ENCODE measurements at places on chromosomes 12 and 14.

DNA sequence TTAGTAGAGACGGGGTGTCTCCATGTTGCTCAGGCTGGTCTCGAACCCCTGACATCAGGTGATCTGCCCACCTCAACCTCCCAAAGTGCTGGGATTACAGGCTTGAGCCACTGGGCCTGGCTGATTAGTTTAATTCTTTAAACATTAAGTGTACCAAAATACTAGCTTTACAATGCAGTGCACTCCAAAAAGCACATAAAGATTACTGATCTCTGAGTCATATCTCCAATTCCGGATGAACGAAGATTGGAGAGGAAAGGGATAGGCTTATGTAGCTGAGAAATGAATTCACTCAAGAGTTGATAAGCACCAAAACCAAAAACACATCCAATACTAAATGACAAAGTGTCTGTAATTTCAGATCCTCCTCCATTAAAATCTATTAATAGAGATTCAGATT lies 15.1 kb downstream of the NAV3 start:
- DNase-seq, result no peak

- DNase-seq, result no peak
These were observed 833 bp upstream of the BHLHE41 start for GRCh38 chr12:26125400-26126339.

- DNase-seq, result no peak
These were observed 242.3 kb downstream of the SUDS3 start for GRCh38 chr12:118618695-118619094.

DNA sequence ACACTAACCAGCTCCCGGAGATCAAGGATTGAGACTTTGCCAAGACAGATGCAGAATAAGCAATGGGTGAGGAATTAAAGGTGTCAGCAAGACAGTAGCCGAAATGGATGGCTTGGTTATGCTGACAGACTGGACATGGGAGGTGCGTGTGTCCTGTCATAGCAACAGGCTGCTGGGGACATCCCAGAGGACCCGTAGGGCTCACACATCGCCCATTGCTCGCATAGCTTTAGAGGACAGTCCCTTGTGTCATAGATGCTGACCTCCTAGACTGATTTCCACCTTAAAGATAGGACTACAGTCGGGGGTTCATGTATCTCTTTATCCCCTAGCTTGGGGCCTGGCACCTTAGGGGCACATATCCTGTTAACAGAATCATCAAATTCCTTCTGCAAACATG lies 324.5 kb downstream of the MED13L start:
- no peak for DNase-seq

- DNase-seq, result no peak
These were observed 27.4 kb upstream of the DYRK2 start for GRCh38 chr12:67621112-67621511.

- no peak for DNase-seq
These were observed 75.2 kb downstream of the TNFAIP2 start for GRCh38 chr14:103198131-103199105.

DNA sequence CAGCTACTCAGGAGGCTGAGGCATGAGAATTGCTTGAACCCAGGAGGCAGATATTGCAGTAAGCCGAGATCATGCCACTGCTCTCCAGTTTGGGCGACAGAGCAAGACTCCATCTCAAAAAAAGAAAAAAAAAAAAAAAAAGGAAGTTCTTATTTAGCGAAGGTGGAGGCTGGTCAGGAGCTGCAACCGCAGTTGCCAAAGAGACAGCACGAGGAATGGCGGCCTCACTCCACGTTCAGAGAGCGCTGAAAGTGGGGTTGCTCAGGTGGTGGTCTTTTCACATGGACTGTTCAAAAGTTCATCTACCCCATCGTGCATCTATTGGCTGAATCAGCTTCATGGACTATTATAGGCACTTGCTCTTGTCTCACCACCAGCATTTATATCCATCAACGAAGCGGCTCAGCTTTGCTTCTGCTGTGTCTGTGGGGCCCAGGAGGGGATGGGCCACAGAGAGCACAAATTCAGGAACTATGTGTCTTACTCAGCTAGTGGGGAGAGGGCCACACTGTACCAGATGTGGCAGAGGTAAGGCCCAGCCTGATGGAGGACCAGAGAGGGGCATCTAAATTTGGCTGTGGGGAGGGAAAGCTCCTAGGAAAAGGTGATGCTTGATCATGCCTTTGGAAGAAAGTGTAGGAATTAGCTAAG lies 27.3 kb downstream of the SLC25A47 start:
- no peak for DNase-seq

DNA sequence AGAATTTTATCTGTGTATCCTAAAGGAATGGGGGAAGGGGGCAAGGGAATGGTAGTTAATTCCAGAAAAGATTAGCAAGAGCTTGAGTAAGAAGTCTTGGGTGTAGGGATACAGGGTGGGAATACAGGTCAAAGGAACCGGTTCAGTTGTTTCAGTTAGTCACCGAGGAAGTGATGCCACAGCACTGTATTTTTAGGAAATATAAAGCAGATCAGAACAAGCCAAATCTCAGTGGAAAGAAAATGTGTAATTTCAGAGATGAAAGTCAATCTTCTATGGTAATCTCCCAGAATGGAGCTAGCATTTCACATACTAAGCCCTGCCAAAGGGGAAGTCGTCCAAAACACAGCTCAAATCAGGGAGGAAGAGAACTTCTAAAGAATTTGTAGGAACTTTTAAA lies 4.7 kb upstream of the TUBA1C start:
- DNase-seq, result no peak

- peak; percentile 19 for DNase-seq
These were observed 26.7 kb upstream of the YBX3 start for GRCh38 chr12:10749700-10750384.

- peak; percentile 16 for DNase-seq
These were observed 8.0 kb upstream of the C12orf42 start for GRCh38 chr12:103503546-103504480.

- DNase-seq, result no peak
These were observed 89.3 kb downstream of the GARIN6 start for GRCh38 chr12:99736760-99737269.

DNA sequence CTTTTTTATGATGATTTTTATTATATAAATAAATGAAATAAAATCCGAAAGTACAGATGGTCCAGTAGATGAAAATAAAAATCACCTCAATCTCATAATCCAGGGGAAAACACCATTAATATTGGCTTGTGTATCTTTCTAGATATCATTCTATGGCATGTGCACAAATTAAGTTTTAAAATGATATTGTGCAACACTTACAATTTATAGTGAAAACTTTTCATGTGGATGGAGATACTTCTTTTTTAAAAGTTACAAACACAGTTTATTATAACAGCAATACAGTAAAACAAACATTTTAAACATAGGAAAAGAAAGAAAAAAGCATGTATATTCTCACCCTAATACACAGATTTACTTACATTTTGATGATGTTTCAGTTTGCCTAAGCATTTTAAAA lies 98.9 kb upstream of the RMST start:
- no peak for DNase-seq
